ENCODE measurements at places on chromosomes 6 and 20.

DNA sequence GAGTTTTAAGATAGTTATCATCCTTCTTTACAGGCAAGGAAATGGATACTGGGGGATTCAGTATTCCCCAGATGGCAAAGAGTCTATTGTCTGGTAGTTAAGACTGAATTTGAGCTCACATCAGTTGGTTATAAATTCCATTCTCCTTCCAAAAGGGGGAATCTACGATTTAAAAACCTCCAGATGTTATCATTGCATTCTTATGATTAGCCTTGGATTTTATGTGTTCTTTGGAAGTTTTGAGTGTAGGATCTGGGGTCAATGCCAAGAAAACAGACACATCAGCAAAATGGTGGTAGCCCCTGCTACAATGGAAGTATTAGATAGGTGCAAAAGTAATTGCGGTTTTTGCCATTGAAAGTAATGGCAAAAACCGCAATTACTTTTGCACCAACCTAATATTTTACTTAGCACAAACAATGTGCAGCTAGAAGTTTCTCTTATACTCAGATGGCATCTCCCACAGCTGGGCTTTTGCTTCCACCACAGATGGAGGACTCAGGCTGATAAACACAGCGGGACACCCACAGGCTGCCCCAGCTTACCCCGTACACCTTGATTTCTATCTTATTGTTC, 168.2 kb upstream of the RIN2 start:
- DNase-seq = no peak

GRCh38 chr20:3919352-3919751, 30.2 kb downstream of the PANK2 start:
- no peak for DNase-seq

DNA sequence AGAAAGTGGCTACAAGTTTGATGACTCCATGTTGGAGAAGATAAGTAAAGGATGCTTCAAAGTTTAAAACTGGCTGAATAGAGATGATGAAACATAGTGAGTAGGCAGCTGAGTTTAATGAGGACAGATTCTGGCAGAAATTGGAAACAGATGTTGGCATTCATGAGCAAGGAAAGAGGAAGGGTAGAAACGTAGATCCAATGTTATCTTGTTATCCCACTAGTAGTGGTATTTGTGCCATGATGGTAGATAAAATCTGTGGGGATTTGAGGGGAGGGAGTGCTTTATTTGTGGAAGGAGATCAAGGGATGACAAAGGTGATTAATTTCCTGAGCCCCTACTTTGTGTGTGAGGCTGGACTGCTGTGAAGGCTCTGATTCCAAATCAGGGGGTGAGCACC, 69.5 kb downstream of the MRAP2 start:
- no peak for DNase-seq

- DNase-seq = no peak
Observed at GRCh38 chr20:58851221-58851968, 693 bp upstream of the GNAS-AS1 start.

GRCh38 chr6:146246028-146246427, 217.2 kb downstream of the GRM1 start:
- no peak for DNase-seq
